Suppressor macrophage treated with lipopolysaccharide for 4 hours (primary cell): ENCODE measurements at places on chromosomes 16 and 17.
A peak's percentile ranks its signal among the peaks of the same experiment; 100 is the strongest.

DNA sequence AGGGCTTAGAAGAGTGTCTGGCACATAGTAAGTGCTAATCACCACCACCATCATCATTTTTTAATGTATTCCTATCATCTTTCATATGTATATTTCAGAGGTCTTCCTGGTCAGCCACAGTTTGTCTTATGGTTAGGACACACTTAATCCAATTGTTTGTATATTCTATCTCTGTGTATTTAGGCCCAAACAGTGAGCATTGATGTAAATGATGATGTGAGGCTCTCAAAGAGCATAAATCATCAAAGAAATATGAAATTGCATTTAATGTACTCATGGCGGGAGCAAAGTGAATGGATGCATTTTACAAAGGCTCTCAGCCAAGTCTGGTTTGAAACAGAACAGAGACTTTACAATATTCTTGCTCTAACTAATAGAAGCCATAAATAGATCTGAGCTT lies 24.1 kb upstream of the MPHOSPH6 start:
- no peak for DNase-seq

DNA sequence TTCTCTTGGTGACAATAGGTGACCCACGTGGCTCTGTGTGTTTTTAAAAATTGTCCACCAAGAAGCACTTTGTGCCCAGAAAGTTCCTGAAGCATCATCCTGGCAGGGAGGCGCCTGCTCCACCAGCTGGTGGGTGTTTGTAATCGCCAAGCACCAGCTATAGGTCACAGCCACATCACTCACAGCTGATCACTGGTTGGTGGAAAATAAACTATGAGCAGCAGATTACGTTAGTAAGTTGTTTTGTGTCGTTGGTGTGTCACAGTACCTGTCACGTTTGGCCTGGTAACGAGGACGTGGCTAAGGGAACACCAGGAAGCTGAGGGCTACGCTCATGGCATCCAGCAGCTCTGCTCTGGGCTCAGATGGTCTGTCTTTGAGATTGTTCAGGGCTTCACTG lies 10.1 kb downstream of the MRM3 start:
- DNase-seq, result no peak

DNA sequence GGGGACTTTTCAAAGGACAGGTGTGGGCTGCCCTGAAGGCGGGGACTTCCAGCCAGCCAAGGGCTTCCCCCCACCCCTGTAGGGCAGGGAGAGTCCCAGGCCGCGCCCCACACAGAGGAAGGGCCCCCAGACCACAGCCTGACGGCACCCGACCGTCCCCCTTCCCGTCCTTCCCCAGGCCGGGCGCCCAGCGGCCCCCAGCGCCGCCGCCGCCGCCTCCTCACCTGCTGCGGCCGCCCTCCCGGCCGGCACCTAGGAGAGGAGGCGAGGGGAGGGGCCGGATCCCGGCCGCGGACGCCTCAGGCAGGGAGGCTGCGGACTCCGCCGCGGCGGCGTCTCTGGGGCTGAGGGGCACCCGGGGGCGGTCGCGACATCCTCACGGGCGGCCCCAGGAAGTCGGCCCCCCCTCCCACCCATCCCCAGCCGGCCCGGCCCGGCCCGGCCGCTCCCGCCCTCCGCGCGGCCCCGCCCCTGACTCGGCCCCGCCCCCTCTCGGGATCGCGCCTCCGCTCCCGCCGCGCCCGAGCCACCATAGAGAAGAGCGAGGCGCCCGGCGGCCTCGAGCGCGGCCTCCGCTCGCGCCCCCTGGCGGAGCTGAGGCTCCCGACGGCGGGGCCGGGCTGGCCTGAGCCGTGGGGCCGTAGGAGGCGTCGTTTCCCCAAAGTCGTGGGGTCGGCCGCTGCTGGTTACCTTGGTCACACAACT lies 25.5 kb upstream of the RFFL start:
- peak; percentile 95 for DNase-seq

DNA sequence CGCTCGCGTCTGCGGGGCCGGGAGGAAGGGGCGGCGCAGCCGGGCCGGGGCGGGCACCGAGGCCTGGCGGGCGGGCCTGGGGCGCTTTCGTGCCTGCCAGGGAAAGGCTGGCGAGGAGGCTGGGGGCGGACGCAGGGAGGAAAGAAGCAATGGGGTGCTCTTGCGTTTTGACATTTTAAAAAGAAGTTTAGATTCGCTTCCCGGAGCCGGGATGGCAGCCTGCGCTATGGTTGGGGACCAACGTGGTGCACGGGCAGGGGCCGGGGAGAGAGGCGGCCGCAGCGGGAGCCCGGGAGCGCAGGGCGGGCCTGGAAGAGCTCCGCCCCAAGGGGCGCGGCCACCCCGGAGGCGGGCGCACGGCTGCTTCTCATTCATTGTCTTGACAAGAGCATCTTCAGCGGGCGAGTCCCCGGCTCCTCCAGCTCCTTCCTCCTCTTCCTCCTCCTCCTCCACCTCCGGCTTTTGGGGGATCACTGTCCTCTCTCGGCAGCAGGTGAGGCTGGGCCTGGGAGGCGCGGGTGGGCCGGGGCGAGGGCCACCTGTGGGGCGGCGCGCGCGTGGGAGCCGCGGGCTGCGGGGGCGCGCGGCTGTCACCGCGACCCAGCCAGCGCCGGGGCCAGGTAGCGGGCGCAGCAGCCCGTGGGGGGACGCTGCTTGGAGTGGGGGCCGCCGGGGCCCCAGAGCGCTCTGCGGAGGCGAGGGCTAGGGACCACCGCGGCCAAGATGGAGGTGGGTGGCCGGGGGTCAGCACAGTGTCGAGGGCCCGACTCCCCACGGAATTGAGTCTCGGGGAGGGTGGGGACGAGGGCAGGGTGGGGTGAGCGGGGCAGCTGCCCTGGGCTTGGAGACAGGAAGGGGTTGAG lies at the start of gene CORO1A:
TSS of gene CORO1A (plus strand) at position 370 of the 863 bp plus-strand sequence. CDS start 1,608 bp downstream, outside the sequence.
- DNase-seq, result peak; percentile 84

DNA sequence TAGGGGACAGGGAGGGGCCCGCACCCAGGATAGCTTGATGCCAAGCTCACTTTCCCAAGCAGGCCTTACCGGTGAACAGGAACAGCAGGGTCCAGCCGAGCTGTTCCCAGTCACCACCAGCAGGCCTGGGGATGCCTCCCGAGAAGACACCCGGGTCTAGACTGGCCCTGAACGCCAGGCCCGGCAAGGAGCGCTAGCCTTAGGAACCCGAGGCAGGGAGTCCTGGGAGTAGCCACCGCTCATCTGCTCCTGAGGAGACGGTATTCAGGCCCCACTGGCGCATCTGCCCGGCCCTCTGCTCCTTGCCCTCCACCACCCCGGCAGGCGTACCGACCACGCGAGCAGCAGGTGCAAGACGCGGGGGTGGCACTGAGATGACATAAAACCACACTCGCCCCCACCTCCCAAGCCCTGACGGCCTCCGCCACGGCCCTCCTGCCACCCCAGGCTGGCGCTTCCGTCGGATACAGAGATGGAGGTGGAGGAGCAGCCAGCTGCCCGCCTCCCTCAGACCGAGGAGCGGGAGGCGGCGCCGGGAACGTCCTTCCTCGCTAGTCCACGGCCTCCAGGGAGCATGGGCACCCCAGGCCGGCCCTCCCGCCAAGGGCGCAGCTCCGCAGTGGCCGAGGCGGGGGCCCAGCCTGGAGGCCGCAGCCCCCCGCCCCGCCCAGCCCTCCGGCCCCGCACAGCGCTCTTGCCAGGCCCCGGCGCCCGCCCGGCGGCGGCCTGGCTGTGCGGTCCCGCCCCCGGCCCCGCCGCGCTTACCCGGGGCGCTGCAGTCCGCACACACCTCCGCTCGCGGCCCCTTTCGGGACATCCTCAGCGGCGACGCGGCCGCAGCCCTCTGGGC lies 661 bp downstream of the GIT1 start:
- no peak for DNase-seq

DNA sequence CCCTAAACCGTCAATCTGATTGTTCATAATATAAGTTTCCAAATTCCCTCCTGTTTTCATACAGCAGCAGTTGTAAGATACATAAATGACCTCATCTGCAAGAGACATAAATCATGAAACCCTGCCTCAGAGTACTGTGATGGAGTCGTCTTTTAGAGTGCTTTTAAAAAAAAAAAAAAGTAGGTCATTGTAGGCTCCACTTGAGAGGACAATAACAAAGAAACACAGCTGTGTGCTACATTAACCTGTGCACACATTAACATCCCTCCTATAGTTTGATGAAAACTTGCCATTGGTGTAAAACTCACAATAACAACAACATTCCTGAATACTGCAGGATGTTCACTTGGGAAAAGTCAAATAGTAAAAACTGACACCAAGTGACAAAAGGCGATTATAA lies 56.5 kb downstream of the XPO6 start:
- no peak for DNase-seq

DNA sequence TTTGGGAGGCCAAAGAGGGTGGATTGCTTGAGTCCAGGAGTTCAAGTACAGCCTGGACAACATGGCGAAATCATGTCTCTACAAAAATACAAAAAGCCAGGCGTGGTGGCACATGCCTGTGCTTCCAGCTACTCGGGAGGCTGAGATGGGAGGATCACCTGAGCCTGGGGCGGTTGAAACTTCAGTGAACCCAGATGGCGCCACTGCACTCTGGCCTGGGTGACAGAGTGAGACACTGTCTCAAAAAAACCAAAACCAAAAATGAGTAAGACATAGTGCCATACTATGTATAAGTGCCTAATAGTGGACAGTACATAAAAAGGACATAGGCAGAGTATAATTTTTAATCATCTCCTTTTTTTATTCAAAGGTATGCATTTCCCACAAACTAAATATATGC lies 4.0 kb downstream of the CTC1 start:
- no peak for DNase-seq

GRCh38 chr17:72126575-72127486 lies 6.0 kb downstream of the SOX9 start:
- DNase-seq, result no peak
